COR-L47 (cell line): ENCODE measurements at places on chromosomes 12 and 14.

GRCh38 chr12:92064422-92064821, 81.2 kb downstream of the BTG1 start:
- peak; percentile 64 for DNase-seq

DNA sequence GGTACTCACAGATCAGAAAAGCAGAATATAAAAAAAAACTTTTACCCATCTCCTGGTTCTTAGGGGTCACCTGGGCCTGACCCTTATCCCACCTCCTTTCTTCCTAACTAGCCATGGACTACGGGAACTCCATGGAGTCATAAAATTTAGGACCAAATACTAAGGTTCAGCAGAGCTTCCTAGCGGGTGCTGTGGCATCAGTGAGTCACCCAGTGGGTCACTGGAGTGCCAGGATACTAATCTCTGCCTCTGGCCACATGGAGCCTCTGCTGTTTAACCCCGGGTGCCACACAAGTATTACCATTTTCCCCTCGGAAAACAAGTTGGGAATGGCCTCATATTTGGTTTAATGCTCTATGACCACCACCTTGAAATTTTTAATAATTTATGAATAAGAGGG, 6.9 kb downstream of the ZBTB39 start:
- no peak for DNase-seq

- DNase-seq, result no peak
Measured at GRCh38 chr12:113096675-113097461, 38.7 kb downstream of the RASAL1 start.

- DNase-seq, result no peak
Measured at GRCh38 chr12:23824358-23824757, 125.1 kb downstream of the SOX5 start.
